ENCODE measurements at places on chromosomes 2 and 18.

GRCh38 chr2:6770006-6770405, 95.7 kb downstream of the CMPK2 start:
- DNase-seq = no peak

DNA sequence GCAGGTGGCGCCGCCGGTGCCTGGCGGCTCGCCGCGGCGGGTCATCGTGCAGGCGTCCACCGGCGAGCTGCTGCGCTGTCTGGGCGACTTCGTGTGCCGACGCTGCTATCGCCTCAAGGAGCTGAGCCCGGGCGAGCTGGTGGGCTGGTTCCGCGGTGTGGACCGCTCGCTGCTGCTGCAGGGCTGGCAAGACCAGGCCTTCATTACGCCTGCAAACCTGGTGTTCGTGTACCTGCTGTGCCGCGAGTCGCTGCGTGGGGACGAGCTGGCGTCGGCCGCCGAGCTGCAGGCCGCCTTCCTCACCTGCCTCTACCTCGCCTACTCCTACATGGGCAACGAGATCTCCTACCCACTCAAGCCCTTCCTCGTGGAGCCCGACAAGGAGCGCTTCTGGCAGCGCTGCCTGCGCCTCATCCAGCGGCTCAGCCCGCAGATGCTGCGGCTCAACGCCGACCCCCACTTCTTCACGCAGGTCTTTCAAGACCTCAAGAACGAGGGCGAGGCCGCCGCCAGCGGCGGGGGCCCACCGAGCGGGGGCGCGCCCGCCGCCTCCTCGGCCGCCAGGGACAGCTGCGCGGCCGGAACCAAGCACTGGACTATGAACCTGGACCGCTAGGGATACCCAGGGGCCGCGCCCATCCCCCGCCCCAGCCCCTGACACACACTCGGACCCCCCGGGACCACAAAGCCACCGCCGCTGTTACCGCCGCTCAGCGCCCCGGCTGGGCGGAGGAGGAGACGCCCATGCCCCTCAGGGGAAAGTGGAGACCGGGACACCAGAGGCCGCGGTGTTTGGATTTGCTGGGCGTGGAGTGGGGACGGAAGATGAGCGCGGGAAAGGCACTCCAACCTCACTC, 1.1 kb downstream of the CDK5R2 start:
- no peak for DNase-seq

DNA sequence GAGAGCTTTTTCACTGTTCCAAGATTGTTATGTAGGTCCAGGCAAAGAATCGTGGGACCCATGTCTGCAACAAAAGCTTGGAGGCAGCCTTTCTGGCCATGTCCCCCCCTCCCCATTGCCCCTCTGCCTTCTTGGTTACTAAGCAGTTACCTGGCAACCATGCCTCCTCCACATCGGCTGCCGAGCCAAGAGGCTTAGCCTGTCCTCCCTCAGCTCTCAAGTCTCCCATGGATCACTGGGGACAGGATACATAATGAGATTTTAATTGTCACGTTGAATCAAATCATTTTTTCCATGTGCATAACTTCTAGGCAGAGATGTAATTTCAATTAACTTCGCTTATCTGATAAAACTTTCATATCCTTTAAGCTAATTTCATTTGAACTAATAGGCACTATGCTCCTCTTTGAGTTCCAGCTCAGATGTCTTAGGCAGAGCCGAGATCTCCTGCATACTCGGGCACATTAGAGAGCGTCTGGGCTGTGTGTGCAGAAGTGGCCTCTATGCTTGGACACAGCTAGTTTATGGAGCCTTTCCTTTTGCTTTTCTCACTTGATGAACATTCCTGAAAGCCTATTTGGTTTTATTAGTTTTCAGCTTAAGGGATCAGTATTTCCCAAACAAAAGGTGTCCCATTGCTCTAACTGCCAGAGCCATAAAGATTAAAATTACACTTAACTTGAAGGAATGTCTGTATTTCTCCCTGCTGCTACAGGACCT, 80.7 kb downstream of the LYPD1 start:
- no peak for DNase-seq

- no peak for DNase-seq
Observed at GRCh38 chr2:174235680-174236079, 12.7 kb downstream of the OLA1 start.

- no peak for DNase-seq
Observed at GRCh38 chr2:118672571-118673158, 174.8 kb downstream of the EN1 start.

DNA sequence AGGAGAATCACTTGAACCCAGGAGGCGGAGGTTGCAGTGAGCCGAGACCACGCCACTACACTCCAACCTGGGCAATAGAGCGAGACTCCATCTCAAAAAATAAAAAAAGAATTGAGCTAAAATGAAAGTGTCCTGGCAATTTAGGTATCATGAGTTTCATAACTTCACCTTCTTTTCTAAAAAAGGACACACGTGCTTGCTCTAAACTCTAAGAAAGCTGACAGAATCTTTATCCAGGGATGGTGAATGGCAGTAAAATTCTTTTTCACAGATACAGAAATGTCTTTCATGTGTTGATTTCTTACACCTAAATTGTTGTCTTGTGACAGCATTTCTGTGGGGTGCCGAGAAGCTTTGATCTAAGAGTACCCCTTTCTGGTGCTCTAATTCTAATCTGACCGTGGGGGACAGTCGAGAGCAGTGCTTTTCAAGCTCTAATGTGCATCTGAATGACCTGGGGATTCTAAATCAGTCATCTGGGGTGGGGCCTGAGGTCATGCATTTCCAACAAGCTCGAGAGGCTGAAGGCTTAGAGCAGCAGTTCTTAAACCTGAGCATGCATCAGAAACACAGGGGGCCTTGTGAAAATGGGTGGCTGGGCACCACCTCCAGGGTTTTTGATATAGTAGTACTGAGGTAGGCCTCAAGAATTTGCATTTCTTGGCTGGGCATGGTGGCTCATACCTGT, 42.1 kb upstream of the REL start:
- DNase-seq = no peak

DNA sequence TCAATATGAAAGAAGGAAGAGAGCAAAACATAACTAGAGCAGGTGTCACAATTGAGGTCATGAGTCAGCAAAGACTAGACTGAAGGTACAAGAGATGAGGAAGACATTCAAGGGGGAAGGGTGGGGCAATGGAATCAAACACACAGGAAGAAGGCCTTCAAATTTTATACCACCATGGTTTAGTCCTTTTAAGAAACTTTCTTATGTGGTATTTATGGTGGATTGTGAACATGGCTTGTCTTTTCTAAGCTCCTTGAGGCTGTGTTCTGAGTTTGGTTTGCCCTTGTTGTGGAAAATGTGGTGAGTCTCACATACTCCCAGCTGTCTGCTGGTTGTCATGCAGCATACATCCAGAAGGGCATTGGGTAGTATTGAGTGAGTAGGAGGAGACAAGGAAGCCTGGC, 62.1 kb downstream of the NABP1 start:
- DNase-seq = no peak

DNA sequence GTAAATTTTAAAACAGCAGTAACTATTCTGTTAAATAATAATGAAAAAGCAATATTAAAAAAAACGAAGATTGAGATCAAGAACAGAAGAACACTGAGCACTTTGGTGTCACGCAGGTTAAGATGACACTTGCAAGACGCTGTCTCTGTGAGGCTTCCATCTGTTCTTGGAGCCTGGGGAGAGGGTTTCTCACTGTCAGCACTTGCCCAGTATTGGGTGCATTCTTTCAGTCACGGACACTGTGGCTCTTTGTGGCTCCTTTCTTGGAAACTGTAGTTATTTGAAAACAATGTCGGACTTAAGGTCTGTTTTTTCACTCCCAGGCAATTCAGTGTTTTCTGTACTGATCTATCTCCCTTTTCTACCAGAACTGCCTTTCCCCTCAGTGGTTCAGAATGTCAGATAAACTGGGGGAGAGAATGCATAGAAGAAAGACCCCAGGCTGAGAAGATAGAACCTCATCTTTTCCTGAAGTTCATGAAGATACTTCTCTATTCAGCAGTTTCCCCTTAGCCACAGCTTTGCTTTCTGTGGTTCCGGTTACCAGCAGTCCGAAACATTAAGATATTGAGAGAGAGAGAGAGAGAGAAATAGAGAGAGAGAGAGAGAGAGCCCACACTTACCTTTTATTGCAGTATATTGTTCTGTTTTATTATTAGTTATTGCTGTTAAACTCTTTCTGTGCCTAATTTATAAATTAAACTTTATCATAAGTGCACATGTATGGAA, 283.3 kb downstream of the DCDC2C start:
- no peak for DNase-seq

GRCh38 chr2:8303322-8303832, 378.5 kb upstream of the ID2 start:
- peak; percentile 44 for DNase-seq

DNA sequence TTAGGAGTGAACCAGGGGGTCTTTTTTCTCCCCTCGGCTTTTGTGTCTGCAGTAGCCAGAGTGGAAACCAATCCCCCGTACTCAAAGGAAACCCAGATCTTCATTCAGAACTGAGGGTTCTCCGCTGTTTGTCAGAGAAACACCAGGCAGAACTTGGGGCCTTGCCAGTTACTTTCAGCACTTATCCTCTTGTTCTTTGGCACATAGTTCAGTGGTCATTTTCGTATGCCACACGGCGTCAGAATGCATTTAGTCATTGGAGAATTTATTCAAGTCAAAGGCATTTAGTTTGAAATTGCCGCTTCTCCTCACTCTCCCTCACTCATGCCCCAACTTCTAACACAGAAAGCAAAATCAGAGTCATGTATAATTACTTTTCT, 102.9 kb downstream of the CABLES1 start:
- no peak for DNase-seq

- no peak for DNase-seq
Observed at GRCh38 chr2:235264121-235264493, 229.7 kb upstream of the AGAP1 start.

DNA sequence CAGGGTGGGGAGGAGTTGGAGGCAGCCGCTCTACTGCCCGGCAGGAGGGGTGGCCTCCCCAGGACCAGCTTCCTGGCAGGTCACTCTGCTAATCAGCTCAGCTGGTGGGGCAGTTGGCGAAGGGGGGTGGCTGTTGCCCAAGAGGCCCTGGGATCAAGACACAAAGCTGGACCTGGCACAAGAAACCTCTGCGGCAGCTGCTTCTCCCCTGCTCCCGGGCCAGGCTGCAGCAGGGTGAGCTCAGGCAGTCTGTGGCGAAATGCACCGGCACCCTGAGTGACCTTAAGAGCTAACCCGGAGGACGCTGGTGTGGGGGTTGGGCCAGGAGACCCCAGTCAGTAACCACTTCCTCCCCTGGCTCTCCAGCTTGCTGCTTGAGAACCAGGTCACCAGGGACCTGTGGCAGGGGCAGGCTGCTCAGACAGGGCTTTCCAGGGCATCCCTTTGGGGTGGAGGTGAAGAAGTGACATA, 31.1 kb downstream of the TOGARAM2 start:
- DNase-seq = no peak

DNA sequence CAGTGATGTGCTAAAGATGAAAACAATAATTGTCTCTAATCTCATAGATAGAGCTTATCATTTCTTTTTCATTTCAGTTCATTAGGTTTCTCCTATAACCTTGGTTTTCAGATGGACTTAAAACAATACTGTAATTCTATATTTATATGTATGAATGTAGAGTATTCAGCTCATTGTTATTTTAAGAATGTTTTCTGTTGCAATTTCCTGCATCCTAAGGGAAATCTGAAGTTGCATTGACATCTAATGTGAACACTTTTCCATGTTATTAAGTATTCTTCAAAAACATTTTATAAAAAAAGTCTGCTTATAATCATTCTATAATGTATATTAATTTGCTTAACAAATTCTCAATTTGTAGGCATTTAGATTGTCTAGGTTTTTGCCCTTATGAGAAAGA, 288.9 kb downstream of the XIRP2 start:
- no peak for DNase-seq

DNA sequence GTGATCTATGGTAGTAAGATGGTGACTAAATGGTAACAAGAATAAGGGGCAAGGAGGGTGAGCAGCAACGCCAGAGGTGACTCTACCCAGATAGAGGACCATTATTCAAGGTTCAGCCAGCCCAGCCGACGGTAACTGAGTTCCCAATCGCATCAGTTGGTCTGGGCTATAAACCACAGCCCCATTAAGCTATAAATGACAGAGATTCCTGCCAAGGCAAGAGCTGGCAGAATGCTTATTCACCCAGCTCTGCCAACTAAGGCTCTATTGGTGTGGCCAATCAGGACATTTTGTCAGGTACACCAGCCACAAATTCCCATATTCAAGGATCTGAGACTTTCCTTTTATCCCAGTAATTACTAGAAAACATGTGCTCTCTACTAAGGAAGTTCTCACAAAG, 3.6 kb downstream of the CHN1 start:
- no peak for DNase-seq

GRCh38 chr2:196252408-196253115, 81.2 kb upstream of the STK17B start:
- DNase-seq = no peak

DNA sequence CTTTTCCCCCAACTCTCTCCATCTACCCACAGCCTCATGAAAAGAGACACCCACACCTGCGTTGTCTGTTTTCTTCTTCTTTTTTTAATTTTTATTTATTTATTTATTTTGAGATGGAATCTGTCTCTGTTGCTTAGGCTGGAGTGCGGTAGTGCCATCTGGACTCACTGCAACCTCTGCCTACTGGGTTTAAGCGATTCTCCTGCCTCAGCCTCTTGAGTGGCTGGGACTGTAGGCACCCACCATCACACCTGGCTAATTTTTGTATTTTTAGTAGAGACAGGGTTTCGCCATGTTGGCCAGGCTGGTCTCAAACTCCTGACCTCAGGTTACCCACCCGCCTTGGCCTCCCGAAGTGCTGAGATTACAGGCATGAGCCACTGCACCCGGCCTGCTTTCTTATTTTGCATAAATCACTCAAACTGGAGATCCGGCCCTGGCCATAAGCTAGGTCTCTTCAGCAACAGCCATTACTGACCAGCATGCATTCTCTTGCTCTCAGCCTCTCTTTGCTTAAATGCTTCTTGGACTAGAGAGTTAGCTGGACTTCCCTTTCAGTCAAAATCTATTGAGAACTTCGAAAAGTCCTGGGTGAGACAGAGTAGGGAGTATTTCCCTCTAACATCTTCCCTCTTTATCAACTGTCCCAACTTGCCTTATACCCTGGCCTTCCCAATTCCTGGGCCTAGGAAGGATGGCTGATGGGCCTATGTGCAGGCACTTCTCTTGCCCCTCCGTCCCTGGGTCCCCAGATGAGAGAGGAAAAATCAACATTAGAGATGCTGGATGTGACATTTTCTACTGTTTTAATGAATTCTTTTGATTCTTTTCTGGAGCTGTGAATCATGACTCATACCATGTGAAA, 27.3 kb downstream of the MYCN start:
- DNase-seq = no peak

GRCh38 chr2:129008055-129008880, 689.6 kb upstream of the HS6ST1 start:
- DNase-seq = no peak

DNA sequence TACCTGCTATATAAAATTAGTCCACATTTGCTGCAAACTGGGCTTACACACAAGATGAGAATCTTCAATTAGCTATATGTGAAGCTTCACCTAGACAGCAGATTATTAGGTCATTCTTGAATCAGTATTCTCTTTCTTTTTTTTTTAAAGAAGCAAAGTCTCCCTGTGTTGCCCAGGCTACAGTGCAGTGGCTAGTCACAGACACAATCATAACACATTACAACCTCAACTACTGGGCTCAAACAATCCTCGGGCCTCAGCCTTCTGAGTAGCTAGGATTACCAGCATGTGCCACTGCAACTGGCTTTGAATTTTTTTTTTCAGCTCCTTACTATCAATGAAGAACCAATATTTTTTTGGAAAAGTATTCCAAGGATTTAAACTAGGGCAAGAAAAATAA, 30.5 kb downstream of the OLA1 start:
- DNase-seq = no peak

All from right forelimb (tissue), 1 donor.